Motor neuron (in vitro differentiated cells): ENCODE measurements at places on chromosomes 4 and X. TPM values are rescaled to one million over a fixed set of nuclear protein-coding genes. Genes with fewer than 3 reads are reported as not detected.

GRCh38 chr4:189081826-189082225 lies 858.8 kb upstream of the FRG1 start:
- ATAC-seq = no peak

DNA sequence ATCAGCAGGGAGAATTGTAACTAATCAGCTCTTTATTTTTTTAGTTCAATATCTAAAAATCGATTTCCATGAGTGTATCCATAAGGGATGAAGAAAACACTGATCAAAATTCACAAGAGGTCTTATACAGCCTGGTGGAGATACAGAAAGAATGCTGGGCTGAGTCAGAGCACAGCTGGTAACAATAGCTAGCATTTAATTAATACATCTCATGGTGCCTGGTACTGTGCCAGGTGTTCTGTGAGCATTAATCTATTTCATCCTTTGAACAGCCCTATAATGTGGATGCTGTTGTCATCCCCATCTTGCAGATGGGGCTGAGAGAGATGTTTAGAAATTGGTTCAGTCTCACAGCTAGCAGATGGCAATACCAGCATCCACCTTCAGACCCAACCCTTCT lies 250.9 kb upstream of the RPS6KA3 start:
- ATAC-seq = no peak

GRCh38 chr4:169615467-169616106 lies 3.2 kb upstream of the NEK1 start:
- no peak for ATAC-seq

DNA sequence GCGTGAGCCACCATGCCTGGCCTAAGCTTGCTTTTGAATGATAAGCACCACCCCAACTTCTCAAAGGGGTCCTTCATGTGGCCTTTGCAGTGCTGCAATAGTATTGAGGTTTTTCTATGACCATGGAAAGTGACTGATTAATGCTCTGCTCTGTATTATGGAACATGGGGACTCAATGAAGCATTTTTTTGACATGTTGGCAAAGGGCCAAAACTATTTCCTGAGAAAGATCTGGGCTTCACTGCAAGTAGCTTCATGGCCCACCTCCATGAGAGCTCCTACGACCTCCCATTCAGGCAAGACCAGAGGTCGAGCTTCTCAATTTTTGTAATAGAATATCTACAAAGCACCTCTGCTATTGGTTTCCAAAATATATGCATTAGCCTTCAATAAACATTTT lies 16.7 kb upstream of the SEPTIN6 start:
- ATAC-seq = no peak

GRCh38 chrX:134692990-134693389 lies 34.7 kb upstream of the PLAC1 start:
- no peak for ATAC-seq

DNA sequence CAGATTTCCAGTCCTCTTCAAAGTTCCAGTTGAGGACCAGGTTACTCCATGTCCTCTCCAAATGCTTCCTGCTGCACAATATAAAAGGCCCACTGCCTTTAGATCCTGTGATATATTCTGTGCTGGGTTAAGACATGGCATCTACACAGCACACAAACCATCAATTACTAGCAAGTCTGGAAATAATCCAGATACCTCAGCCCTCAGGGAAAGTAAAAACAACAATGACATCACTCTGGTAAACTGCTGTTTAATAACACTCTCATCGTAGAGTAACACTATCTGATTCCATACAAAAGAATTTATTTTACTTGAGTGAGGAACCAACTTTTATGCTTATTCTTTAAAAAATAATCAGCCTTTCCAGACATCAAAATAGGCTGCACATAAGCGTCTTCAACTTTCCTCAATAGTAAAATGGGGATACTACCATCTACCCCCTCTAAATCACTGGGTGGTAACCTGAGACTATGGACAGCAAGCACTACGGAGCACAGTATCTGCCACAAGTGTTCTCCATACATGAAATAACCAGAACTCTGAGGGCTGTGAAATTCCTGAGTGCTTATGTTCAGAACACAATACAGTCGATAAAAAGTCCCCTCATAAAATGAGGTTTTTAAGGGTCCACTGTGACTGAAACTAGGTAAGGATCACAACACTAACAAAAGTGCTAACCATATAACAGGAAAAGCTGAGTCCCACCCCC lies 53.4 kb downstream of the ABCG2 start:
- no peak for ATAC-seq

DNA sequence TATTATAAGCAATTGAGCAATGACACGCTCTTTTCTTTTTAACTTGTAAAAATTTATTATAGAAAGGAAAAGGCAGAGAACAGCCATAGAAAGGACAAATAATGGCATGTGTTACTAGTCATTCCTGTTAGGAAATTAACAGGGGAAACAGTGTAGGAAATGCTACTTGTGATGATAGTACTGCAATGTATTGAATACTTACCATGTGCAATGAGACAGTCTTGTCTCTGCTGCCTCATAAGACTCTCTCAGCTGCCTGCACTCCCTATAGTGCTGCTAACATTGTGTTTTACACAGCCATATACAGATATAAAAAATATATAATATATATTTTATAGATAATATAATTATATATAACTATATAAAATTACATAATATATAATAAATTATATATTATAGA lies 62.3 kb upstream of the SHOX start:
- no peak for ATAC-seq

DNA sequence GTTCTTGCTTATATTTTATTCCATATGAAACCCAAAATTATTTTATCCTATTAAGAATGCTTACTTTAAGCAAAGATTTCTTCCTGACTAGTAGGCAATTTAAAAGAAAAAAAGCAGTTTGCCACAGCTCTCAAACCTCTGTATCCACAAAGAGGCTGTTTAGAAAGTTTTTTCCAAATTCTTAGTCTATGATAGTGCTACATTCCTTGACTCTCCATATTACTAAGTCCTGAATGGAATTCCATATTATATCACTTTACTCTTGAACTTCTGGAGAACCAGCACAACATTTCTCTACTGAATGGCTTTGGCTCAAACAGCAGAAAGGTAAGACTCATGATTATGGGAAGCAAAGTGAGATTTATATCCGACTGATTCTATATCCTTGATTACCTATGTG lies 8.3 kb downstream of the SLC10A6 start:
- no peak for ATAC-seq

DNA sequence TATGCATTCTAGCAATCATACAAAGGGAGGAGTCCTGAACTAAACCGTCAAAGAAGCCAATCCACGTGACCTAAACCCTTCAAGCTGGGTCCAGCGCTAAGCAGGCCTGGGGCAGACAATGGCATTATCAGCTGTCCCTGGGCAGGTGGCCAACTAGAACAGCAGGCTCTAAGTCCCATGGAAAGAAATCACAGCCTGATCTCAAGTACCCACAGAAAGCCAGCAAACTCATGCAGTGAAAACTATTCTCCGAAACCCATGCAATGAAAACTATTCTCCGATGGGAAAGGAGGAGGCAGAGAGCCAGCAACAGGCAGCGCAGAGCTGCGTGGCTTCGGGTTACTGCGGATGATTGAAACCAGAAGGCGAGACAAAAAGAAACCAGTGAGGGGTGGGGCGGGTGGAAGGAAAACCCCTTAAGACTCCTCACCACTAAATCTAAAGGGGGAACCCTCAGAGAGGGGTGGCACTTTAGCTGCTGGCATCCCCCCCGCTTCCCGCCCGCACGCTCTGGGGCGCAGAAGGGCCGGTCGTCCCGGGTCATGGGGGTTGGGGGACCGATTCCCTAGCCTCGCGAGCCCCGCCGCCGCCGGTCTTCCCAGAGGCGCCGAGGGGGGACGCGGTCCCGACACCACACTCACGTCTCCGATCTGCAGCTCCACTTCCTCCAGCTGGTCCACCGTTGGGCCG lies 567 bp downstream of the C4orf46 start:
- ATAC-seq = peak; percentile 15

DNA sequence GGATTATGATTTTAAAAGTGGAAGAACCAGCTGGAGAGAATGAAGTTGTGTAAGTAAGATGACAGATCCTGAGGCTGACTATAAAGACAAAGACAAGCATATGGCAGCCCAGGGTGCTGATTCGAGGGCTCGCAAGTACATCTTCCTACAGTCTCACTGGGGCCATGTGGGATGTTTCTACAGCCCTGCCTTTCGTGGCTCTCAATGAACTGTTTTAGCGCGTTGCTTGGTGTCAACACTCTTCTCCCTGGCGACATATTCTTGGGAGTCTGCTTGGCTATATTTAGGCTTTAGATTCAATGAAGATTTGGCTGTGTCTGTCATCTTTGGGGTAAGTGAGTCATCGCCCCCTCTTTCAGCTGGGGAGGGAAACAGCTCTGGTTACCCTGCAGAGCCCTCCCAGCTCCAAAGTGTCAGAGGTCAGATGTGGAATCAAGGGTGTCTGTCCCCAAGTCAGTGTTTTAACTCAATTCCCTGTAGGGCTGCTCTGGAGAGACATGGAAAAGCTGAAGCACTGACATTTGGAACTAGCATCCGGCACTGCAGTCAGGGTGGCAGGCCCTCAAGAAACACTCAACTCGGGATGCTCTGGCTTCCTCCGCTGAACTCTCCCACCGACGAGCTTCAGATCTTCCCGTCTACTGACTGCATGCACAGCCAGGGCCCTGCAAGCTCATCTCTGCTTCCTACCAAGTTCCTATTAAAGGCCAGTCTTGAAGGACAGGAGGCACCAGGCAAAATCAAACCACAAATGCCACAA lies 65.7 kb downstream of the GATB start:
- ATAC-seq = no peak

DNA sequence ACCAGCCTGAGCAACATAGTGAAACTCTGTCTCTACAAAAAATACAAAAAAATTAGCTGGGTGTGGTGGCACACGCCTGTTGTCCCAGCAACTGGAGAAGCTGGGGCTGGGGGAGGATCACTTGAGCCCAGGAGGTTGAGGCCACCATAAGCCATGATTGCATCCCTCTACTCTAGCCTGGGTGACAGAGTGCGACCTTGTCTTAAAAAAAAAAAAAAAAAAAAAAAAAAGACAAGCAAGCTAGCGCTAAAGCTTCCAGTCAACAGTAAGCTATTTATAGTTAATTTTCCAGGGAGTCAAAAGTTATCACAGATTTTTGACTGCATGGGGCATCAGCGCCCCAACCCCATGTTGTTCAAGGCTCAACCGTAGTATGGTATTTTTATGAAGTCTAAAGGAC lies 273.4 kb downstream of the RAPGEF2 start:
- ATAC-seq = no peak

DNA sequence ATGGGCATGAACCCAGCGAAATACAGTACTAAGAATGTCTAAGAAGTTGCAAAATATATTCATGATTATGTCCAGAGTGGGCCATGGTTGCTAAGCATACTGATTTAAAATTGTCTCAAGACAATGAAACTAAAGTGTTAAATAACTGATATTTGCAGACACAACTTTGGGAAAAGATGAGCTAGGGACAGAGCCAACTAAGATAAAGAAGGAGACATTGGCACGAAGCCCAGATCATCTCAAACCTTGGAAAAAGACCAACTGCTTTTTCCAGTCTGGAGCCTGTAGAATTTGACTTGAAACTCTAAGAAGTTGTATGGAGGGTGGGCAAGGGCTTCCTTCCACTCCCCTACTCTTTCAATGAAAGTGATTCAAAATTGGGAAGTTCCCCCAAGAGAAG lies 108.5 kb upstream of the GLRA2 start:
- ATAC-seq = no peak

DNA sequence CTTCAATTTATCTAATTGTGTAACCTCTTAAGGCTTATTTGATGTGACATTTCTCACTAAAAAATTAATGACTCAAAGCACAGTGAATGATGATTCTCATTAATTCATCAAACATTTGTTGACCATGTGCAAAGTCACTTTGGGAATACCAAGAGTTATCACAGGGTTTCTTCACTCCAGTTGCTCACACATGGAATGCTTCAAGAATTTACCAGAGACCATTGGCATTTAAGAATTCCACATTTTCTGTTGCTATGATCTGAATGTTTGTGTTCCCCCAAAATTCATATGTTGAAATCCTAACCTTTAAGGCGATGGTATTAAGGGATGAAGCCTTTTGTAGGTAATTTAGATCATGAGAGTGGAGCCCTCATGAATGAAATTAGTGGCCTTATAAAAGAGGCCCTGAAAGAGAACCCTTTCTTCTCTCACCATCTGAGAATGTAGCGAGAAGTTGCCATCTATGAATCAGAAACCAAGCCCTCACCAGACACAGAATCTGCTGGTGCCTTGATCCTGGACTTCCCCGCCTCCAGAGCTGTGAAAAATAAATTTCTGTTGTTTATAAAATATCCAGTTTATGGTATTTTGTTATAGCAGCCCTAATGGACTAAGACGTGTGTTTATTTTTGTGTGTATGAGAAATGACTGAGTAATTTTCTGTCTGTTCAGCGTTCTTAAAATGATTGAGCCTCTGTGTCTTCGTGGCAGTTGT lies 16.4 kb upstream of the SRPX start:
- no peak for ATAC-seq

- no peak for ATAC-seq
These were observed 60.6 kb downstream of the HTRA3 start for GRCh38 chr4:8329859-8330761.

DNA sequence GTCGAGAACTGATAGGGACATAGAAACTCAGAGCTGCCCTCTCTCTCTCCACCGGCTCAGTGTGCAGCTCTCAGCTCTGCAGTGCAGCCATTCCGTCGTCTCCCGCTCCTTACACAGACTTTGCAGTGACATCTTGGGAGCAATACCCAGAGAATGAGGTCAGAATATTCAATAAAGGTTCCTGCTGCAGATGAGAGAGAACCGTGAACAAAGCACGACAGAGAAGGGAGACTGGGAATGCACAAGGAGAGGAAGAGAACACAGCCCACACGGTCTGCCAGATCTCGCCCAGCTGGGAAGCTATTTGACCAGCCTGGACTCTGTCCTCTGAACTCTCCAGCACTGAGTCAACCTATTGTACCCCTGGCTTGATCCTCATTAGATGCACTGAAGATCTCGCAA lies 118.0 kb upstream of the PPARGC1A start:
- ATAC-seq = peak; percentile 22

GRCh38 chr4:108117418-108118182 lies 51.1 kb downstream of the LEF1 start:
- no peak for ATAC-seq

DNA sequence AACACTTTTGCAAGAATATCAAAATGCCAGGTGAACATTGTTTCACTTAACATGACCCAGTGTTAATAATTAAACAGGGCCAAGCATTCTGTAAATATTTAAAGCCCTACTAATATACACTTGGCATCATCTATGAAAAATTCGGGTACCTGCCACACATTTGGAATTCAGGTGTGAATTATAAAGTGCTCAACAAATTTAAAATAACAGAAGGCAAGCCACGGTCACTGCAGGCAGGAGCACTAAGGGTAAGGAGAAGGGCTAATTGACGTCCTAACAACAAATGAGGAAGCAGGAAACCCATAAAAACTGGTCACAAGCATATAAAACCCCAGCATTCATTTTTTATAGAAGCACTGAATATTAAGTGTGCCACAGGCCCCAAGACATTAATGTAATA lies 43.8 kb upstream of the CPEB2 start:
- ATAC-seq = no peak

GRCh38 chrX:49930039-49930438 lies 7.6 kb downstream of the CLCN5 start:
- ATAC-seq = peak; percentile 41

PARM1 gene
- total RNA-seq = 1.1 and 1.4 TPM in 2 replicates

RP2 gene
- total RNA-seq = 15.2 and 17.5 TPM in 2 replicates

SPANXN3 gene
- total RNA-seq = not detected in 2 replicates

SH3D19 gene
- 4.0 and 5.9 TPM in 2 replicates for total RNA-seq

SAT1 gene
- total RNA-seq = 37.4 and 40.3 TPM in 2 replicates

PLRG1 gene
- total RNA-seq = 74.2 and 78.1 TPM in 2 replicates

ARMCX4 gene
- 3.2 and 4.8 TPM in 2 replicates for total RNA-seq

HTR2C gene
- 0.69 and 0.73 TPM in 2 replicates for total RNA-seq

GAGE12E gene
- not detected in 2 replicates for total RNA-seq

SOWAHB gene
- 0.68 and 0.90 TPM in 2 replicates for total RNA-seq

XG gene
- 0.43 and 0.45 TPM in 2 replicates for total RNA-seq
